H1 (cell line): ENCODE measurements at places on chromosomes 1 and 21.

DNA sequence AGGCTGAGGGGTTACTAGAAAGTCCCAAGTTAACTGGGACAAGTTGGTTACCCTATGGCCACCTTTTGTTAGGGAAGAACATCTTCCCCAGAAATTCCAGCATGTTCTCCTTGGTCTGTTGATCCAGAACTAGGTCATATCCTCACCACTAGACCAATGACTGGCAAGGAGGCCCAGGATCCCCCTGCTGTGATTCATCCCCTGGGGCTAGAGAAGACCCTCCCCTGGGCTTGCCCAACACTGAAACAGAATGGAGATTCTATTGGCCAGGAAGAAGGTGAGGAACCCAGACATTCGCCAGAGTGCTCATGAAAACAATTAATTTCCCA is 90.1 kb upstream of the SIM2 start:
- DNase-seq = no peak

DNA sequence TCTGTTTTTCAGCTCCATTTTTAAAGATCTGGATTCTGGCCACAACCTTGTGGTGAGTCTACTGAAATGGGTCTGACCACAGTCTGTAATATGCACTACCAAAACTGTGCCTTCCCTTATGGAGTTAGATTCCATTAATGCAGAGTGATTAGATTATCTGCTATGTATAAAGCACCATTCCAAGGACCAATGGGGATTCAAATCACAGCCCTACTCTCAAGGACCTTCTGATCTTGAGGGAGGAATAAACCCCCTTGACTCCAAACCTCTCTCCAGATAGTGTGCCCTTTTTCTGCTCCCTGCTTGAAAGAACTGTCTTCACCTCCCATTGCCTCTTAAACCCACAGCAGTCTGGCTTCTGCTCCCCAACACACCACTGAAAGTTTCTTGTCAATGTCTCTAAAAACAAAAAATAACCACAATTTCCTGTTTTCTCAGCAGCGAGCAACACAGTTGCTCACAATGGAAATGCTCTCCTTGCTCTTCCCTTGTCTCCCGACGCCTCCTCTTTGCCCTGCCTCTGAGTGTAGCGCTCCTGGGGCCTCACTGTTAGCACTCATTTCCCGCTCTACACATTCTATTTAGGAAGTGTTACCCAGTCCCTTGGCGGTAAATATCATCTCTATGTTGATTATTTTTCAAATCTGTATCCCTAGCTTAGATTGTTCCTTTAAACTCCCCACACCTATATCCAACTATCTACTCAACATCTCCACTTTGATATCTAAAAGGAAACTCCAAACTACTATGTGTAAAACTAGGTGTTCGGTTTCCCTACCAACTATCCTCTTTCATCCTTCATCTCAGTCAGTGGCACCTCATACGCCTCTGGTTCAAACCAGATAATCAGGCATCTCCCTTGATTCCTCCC is 13.6 kb downstream of the PCNX2 start:
- DNase-seq = no peak

GRCh38 chr1:67350783-67351182 is 43.1 kb downstream of the IL12RB2 start:
- DNase-seq = no peak

- no peak for DNase-seq
These were observed 912 bp upstream of the SIPA1L2 start for GRCh38 chr1:232630894-232631195.

DNA sequence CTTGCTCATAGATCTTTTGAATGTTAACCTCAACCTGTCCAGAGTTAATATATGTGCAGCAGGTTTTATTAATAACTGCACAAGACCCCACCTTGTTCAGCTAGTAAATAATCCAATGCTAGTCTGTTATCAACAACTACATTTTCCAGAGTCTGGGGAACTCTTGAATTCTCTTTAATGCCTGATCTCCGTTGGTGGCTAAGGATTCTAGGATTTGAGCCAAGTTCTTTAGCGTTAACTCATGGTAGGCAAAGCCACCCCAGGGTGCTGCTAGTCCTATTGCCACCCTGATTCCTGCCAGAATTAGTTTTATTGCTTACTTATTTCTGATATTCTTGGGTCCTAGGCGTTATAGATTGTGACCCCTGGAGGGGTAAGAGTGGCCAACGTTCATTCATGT is 12.8 kb downstream of the BACE2 start:
- no peak for DNase-seq

GRCh38 chr1:185610954-185611353 is 123.2 kb upstream of the HMCN1 start:
- no peak for DNase-seq

- no peak for DNase-seq
These were observed 140.5 kb downstream of the NTPCR start for GRCh38 chr1:233090746-233091494.

- DNase-seq = no peak
These were observed 20.9 kb downstream of the ITSN1 start for GRCh38 chr21:33663241-33663640.

GRCh38 chr1:84078842-84079202 is 65.2 kb upstream of the PRKACB start:
- DNase-seq = no peak

GRCh38 chr1:210531475-210532222 is 202.9 kb downstream of the HHAT start:
- DNase-seq = no peak

GRCh38 chr1:98824736-98825135 is 163.2 kb downstream of the SNX7 start:
- DNase-seq = no peak

DNA sequence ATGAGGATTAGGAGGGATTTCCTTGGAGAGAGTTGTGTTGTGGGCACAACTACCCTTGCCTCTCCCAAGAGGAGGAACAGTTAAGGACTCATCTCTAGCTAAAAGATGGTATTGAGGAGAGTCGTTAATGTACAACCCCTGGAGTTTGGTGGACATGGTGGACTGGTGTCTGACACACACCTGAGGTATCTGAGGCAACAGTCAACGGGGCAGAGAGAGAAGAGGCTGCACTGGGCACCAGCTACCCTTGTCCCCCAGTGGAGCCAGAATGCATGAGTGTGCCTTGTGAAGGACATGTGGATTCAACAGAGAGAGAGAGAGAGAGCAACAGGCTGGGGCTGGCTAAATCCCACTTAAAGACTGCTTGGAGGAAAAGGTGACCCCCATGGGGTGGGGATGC is 13.0 kb downstream of the RAB7B start:
- DNase-seq = no peak

DNA sequence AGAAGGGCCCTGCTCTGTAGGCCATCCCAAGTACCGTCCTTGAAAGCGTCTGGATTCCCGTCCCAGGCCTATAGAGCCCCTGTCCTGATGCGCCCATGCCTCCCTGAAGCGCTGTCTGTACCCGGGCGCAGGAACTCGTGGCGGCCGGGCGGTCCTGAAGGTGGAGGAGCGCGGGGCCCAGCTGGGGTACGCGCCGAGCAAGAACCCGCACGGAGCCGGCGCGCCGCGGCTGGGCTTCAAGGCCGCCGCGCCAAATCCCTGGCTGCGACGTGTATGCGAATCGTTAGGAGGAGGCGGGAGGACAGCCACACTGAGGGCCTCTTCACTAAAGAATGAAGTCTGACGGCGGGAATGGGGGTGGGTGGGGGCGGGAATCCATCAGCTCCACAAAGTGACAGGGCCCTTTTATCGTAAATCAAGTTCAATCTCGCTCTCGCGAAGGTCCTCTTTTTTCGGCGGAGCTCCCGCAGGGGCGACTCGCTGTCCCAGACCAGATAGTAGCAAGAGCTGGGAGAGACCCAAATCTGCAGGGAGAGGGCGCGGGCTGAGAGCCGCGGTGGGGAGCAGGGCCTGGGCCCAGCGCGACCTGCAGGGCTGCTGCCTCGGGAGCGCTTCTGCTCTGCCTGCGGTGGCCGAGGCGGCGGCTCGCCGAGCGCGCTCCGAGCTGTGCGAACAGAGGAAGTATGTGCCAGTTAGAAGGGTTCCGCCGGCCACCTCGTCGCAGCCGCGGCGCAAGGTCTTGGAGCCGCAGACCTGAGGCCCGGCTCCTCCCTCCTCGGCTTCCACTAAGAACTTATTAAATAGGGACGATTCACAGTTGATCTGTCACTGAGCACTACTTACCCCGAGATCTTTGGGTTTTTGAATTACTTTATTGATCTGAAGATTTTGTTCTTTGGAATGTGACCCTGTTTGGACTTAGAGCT is 10.4 kb downstream of the BARHL2 start:
- DNase-seq = peak; percentile 80

- no peak for DNase-seq
These were observed 29.4 kb downstream of the QSOX1 start for GRCh38 chr1:180184041-180184440.

- DNase-seq = no peak
These were observed 488 bp downstream of the DBT start for GRCh38 chr1:100249155-100249536.

- no peak for DNase-seq
These were observed 44.0 kb downstream of the ACP6 start for GRCh38 chr1:147626291-147626690.

DNA sequence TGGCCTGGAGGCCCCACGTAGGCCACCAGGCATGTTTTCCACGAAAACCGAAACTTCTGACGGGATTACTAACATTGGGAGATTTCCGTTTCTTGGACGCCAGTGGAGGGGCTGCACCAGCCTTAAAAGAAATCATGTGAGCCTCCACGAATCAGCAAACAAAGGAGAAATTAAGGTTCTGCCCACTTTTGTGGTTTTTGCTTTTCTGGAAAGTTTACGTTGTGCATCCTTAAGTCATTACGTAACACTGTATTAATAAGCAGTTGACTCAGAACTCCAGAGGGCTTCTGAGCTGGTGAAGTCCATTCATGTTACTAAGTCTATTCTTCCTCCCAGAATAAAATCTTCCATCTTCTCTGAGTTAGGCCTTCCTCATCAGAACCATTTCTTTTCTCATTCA is 168.5 kb downstream of the PSMG1 start:
- no peak for DNase-seq

DNA sequence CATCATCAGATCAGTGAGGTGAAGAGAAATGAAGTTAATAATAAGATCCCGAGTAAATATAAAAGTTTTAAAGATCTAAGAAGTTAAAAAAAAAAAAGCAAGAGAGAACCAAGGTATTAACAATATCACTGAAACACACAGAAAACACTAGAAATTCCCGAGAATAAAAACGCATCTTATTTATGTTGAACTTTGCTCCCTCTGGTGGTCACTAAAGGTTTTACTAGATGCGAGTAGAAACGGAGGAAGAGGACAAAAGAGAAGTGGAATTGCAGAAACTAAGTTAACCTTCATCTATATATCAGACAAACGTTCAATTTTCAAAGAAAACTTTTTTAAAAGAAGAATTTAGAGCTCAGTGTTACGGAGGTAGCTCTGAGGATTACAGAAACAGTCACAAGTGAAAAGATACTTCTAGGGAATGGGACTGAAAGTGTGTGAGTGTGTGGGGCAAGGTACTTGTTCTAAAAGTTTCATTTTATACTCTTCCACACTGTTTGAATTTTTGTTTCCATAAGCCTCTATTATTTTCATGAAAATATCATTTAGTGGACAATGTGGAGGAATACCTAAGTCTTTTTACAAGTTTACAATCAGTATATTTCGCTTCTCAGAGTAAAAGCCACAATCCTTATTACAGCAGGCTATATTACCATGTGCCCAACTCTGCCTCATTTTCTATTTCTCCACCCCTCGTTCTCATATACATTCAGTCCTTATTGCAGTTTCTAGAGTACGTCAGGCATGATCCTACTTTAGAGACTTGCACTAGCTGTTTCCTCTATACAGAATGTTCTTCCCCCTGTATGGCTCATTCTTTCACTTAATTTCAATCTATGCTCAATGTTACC is 19.7 kb downstream of the ACBD6 start:
- DNase-seq = no peak

- no peak for DNase-seq
These were observed 62.5 kb upstream of the ARHGAP29 start for GRCh38 chr1:94299627-94300553.

- DNase-seq = no peak
These were observed 425.6 kb downstream of the RWDD3 start for GRCh38 chr1:95659588-95659987.

DNA sequence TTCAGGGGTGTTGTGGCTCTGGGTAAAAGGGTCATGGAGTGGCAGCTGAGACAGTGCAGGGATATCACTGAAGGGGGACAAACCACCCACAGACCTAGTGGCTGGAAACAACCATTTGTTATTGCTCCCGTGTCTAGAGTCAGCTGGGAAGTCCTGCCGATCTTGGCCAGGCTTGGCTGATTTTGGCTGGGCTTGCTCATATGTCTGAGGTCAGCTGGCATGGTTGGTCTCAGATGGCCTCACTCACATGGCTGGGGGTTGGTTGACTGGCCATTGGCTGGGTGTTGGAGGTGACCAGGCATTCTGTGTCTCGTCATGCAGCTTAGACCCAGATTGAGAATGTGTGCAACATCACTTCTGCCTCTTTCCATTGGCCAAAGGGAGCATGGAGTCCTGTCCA is 203.8 kb upstream of the POU3F1 start:
- DNase-seq = no peak

- DNase-seq = no peak
These were observed 118.1 kb downstream of the PGBD5 start for GRCh38 chr1:230308039-230308438.

GRCh38 chr1:201076092-201076491 is 36.1 kb downstream of the CACNA1S start:
- DNase-seq = no peak

GRCh38 chr1:3698660-3699408 is 46.5 kb downstream of the TP73 start:
- DNase-seq = no peak

GRCh38 chr1:22806584-22806983 is 95.9 kb downstream of the EPHB2 start:
- no peak for DNase-seq

DNA sequence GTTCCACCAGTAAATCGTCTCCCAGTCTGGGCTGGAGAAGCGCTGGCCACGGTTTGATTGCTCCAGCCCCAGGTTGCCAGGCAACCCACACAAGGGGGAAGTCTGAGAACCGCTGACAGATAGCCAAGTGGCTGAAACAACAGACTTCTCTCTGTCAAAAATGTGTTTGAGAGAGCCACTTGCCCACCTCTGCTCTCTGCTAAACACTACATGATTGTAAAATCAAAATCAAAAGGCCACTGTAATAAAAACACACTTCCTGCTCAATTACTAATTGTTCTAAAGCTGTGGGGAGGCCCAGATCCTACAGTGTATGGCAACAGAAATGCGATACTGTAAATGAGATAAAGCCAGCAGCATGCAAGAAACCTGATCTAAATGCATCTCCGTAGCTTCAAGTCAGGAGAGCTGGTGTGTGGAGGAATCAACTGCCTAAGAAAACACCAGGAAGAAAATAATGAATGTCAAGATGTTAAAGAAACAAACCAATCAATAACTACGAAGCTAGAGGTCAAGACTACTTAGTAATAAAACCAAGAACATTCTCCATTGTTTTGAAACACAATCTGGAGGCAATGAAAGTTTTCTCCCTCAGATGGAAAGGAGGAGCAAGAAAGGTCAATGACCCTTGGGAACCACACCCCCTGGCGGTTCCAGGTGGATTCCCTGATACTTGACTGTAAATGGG is 121.2 kb downstream of the SLC45A1 start:
- peak; percentile 71 for DNase-seq

GRCh38 chr1:155513300-155513916 is 49.2 kb downstream of the ASH1L start:
- DNase-seq = no peak

- no peak for DNase-seq
These were observed 18.1 kb downstream of the CYP4B1 start for GRCh38 chr1:46816930-46817329.
